ENCODE measurements at places on chromosomes 5 and 9.

- no peak for DNase-seq
Measured at GRCh38 chr5:117859176-117859575, 1129.2 kb downstream of the DTWD2 start.

DNA sequence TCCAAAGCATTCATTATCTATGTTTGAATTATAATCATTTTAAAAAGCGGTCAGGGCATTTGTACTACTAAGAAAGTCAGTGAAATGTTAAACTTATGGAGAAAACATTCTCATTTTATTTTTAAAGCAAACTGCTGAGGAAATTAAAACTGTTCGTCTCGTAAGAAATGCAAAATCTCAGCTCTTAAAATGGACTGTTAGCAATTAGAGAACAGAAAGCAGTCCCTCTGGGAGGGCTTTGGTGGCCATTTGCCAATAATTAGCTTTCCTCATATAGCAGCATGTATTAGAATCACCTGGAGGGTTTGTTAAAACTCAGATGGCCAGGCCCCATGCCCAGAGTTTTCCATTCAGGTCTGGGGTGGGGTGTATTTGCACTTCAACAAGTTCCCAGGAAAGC lies 120.7 kb upstream of the RASEF start:
- no peak for DNase-seq

DNA sequence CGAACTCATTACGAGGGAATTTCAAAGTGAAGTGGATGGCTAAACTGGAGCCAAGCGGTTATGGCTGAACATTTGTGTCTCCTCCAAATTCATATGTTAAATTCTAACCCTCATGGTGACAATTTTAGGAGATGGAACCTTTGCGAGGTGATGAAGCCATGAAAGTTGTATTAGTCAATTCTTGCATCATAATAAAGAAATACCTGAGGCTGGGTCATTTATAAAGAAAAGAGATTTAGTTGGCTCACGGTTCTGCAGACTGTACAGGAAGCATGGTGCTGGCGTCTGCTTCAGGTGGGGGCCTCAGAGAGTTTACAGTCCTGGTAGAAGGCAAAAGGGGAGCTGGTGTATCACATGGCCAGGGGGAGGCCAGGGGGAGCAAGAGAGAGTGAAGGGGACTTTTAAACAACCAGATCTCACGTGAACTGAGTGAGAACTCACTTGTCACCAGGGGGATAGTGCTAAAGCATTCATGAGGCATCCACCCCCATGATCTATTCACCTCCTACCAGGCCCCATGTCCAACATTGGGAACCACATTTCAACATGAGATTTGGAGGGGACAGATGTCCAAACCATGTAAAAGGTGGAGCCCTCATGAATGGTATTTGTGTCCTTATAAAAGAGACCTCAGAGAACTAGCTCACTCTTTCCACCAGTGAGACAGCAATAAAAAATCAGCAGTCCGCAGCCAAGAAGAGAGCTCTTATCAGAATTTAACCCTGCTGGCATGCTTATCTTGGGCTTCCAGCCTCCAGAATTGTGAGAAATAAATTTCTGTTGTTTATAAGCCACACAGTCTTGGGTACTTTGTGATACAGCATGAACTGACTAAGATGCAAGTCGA lies 143.4 kb downstream of the MTRR start:
- DNase-seq = no peak

GRCh38 chr5:14321936-14322335 lies 178.8 kb downstream of the TRIO start:
- no peak for DNase-seq

- no peak for DNase-seq
Measured at GRCh38 chr9:32663741-32664140, 28.3 kb upstream of the TAF1L start.

DNA sequence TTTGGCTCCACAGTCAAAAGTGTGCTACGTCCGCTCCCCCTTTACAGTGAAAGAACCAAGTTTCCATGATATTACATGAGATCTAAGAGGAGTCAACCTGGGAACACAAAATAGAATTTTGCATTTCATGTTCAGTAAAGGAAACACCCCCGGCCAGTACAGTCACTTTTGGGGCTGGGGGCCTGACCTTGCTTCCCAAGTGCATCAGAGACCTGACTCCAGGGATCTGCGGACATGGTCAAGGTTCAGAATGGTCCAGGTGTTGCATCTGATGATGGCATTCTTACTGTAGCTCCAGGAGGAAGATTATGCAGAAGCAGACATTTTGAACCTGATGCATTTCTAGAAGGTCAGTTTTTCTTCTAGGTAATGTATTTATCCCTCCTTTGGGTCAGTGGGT lies 39.8 kb downstream of the AK8 start:
- no peak for DNase-seq

DNA sequence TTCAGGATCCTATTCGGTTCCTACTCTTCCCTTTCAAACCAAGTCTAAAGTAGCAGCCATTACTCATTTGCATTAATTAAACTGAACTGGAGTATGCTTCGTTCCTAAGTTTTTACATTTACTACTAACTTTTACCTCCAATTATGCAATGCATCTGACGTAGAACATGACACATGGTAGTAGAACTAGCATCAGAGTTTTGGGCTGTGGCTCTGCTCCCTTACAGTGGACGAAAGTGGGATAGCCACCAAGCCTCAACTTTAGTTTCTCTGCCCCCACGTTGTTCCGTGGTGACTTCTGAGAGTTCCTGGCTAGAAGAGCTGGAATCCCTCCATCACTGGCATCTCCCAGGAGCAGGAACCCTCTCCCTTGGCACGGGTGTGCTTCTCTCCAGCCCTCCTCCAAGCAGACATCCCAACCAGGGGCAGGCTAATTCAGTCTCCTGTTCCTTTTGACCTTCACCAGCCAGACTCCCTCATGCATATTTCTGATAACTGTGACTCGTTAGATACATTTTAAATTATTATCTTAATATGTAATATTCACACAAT lies 2.9 kb downstream of the IFNE start:
- no peak for DNase-seq

- no peak for DNase-seq
Measured at GRCh38 chr9:120197605-120198004, 382.4 kb downstream of the CDK5RAP2 start.

DNA sequence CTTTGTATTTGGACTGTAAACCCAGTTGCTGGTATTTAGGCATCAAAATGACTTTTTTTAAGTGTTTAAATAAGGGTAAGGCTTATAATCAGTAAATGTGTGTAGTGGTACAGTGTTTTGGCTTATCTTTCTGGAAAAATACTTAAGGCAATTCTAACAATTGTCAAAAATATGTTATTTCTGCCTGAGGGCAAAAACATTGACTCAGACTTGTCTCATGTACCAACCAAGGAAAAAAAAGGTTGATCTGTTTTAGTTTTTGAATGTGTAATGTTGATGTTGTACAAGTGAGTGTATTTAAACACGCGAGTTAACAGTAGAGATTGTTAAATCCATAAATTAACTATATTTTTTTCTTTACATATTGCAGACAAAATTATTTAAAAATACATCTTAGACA lies 277.8 kb upstream of the TYRP1 start:
- no peak for DNase-seq

- DNase-seq = no peak
Measured at GRCh38 chr5:112708103-112708622, 29.5 kb upstream of the APC start.

GRCh38 chr5:69364414-69364813 lies 4.9 kb downstream of the AK6 start:
- DNase-seq = no peak

DNA sequence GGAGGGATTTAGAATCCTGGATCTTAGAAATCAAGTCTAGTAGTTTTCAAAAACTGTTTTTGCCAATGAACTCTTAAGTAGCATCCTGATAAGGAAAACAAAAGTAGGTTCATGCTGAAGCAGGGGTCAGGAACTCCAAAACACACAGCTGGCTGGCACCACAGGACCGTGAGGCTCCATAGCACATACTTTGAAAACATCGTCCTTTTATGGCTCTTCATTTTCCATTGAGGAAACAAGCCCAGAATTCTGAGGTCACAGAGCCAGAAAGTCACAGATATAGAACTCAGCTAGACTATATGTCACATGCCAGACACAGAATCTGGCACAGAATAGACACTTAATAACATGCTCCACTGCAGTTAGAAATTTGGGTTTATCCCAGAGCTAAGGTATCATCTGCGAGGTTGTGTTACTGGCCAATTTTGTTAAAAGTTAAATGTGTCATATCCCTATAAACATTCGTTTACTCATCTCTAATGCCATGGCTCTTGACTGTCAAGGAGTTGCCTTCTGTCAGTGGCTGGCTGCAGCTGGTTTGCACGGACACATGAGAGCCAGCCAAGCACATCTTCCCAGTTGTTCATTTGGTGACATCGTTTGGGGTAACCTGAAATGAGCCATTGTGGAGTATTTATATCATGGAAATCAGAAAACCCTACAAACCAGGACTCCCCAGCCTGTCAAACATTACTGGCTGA lies 58.8 kb downstream of the FAM78A start:
- no peak for DNase-seq

GRCh38 chr9:112174222-112174964 lies 704 bp downstream of the SUSD1 start:
- DNase-seq = peak; percentile 44

DNA sequence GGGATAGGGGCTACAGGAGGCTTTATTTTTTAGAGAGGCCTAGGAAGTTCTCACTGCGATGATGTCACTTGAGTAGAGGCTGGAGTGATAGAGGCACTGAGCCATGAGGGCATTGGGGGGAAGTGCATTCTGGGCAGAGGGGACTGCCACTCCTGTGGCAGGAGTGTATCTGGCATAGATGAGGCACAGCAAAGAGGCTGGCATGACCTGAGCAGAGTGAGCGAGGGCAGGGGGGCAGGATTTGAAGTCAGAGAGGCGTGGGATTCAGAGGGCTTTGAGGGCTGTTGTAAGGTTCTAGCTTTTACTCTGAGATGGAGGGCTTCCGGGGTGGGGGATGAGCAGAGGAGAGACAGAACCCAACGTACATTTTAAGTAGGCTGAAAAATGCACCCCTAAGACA lies 91.9 kb upstream of the SH3PXD2B start:
- no peak for DNase-seq

- DNase-seq = no peak
Measured at GRCh38 chr9:121266906-121267650, 884 bp upstream of the GSN start.

DNA sequence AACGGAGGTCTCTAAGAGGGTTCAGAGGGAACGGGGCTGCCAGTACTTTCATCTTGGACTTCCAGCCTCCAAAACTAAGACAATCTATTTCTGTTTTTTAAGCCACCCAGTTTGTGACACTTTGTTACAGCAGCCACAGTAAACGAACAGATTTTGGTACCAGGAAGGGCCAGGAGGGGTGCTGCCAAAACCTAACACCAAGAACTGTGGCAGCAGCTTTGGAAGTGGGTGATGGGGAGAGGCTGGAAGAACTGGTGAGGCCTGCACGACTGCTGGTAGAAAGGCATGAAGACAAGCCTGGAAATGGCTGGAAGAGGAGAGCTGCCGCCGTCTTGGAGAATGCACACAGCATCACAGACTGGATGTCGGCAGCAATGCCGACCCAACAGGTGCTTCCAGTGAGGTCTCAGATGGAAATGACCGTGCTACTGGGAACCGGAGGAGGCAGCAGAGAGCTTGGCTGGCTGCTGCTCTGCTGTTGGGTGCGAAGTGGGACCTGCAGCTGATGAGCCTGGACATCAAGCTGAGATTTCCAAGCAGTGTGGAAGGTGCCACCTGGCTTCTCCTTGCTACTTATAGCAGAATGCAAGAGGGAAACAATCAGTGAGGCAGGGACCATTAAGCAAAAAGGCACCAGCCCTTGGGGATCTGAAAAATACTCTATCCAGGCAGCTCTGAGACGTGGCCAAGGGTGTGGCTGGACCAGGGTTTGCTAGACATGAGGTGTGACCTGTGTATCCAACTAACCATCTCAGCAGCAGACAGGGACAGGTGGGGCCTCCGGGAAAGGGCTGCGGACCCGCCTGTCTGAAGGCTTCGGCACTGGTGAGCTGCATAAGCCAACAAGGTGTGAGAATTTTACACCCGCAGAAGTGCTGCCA lies 4.7 kb upstream of the TMEM210 start:
- DNase-seq = no peak

All from stimulated activated CD8-positive, alpha-beta memory T cell treated with anti-CD3 and anti-CD28 coated beads, Interleukin-7, amount 100 ng/mL, for 24 hours (primary cell).